ENCODE measurements at places on chromosomes 11 and 22.

- no peak for DNase-seq
Observed at GRCh38 chr11:58688789-58689503, 42.8 kb downstream of the GLYAT start.

GRCh38 chr11:75337195-75337654 lies 14.2 kb downstream of the ARRB1 start:
- no peak for DNase-seq

GRCh38 chr11:13012056-13012661 lies 3.0 kb downstream of the RASSF10 start:
- no peak for DNase-seq

DNA sequence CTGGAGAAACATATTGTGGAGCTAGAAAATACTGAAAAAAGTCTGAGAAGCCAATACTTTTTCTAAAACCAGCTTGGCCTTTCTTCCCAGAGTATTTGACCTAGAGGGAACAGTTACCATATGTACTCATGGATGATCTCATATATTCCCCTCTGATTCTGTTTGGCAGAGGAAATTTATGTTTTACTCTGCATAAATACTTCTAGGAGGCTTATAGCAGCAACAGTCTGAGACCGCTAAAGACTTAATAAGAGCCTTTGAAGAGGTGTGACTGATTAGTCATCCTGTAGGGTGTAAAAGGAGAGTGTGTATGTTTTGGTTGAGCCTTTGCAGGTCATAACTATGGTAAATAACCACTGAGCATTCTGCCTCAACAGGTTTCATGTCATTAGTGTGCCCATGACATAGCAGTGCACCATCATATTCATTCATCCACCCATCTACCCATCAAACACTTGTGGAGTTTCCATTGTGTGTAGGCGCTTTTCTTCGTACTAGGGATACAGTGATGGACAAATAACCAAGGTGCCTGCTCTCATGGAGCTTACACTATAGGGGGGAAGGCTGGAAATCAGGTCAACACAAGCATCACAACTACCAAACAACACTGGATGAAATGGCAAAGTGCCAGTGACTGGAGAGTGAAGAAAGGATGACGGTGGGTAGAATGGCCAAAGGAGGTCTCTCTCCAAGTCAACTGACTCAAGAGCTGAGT lies 44.5 kb downstream of the TRAF6 start:
- no peak for DNase-seq

DNA sequence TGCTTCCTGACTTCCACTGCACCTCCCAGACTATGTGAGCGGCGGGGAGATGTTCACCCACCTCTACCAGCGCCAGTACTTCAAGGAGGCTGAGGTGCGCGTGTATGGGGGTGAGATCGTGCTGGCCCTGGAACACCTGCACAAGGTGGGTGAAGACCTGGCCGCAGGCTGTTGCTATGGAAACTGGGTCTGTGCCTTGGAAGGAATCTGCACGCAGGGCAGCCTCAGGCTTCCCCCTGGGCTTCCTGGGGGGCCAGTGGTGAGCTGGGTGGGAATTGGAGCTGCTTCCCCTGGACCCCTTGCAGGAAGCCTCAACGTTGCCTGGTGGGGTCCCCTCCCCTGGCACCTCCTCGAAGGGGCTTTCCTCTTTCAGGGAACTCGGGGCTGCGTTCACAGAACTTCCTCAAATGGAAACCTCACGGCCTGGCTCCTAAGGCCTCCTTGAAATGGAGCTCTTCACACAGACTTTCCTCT lies 1.5 kb downstream of the RPS6KA4 start:
- DNase-seq = no peak

- no peak for DNase-seq
Observed at GRCh38 chr11:71447791-71448256, 369 bp downstream of the DHCR7 start.

- no peak for DNase-seq
Observed at GRCh38 chr11:57085611-57086010, 96.1 kb upstream of the LRRC55 start.

DNA sequence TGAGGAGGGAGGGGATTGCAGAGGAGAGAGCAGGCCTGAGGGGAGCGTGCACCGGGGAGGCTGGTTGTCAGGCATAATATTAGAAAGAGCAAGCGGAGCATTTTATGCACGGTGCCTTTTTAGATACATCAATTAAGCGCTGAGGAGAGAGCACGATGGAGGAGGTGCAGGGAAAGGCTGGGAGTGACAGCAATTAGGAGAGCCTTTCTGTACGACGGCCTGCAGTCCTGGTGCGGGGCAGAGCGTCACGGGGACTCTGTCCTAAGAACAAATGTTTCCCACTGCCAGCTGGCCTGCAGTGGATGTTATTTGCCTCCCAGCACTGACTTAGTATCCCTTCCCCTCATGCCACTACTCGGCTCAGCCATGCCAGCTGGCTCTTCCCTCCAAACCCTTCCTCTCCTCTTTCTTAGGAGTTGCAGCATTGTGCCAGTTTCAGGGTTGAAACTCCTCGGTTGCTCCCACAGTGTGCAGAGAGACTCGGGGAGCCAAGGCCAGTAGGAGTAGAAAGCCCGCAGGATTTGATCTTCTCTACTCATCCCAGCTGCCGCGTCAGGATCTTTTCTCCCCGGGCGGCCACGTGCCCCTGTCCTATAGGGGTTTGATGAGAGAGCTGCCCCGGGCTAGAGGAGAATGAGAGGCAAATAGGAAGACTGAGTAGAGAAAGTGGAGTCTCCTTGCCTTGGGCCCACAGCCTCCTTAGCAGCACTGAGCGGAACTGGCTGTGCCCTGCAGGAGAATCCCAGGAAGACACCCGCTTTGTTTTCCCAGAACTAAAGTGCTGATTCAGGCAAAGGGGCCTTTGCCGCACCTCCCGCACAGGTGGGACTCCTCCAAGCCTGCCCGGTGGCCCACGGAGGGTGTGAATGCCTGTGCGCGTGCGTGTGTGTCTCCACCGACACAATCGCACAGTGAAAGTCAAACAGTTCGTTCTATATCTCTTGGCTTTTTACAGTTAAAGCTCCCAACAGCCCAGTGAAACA lies 875.3 kb downstream of the NTM start:
- no peak for DNase-seq

DNA sequence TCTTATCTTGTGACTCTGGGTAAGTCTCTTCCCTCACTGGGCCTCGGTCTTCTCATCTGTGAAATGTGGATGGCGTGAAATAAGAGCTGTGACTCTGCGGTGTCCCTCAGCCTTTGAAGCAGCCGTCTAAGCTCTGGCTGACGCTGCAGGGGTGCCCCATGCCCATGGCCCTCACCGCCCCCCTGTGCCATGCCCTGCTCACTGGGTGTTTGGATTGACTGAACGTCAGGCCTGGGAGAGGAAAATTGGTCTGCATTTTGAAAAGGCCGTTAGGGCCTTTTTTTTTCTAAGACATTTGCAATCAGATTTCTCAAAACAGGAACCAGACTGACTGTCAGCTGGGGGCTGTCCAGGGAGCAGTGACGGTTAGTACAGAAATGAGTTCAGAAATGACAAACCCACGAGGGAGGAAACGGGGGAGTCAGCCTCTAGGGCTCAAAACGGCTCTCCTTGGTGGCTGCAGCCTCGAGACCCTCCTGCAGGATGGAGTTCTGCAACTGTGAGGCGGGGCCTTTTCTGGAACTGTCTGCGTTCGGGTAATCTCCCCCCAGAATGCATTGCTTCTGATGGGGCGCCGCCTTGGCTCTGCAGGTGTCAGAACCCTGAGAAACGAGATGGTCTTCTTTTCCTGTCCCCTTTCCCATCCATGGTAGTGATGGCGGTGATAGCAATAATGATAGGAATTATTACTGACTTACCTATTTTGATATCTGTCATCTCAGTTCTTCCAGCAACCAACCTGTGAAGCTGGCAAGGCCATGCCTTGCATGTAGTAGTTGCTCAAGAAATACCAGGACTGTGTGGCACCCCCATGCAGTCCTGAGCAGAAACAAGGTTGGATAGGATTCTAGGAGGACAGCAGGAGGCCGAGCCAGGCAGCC lies 2.0 kb downstream of the GRK2 start:
- peak; percentile 83 for DNase-seq

DNA sequence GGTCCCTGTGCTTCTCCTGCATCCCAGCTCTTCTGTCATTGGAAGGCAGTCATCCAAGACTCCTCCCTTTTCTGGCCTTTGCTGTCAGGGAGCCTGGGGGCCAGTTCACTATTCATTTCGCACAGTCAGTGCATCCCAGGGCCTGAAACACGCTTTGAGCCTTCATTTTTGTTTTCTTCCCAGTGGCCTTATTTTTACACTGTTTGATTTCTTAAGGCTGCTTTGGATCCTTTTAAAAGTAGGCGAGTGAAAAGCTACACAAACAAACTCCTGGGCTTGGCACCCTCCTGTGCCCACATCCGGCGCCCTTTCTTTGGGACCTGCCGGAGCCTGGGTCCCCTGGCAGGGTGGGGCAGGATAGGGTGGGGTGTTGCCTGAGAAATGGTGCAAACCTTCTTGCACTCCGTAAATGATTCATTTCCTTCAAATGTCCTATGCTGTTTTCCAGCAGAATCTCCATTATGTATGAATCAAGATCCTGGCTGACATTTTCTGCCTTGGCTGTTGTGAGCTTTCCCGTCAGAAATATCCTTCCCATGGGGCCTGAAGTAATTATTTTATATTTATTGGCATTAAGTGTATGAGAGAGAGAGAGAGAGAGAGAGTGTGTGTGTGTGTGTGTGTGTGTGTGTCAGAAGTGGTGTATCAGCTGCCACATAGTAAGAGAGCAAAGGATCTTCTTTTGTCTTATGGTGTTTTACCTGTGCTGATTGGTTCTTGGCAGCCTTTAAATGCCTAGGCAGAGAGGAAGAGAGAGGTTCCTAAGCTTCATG lies 45.6 kb downstream of the BCR start:
- DNase-seq = no peak

- peak; percentile 22 for DNase-seq
Observed at GRCh38 chr11:105034813-105035620, at the start of gene CASP1. CASP1 (minus strand) TSS chr11:105035144; CDS start chr11:105035113, 31 bp downstream.

- no peak for DNase-seq
Observed at GRCh38 chr11:93526641-93527583, 16.3 kb downstream of the SMCO4 start.

- no peak for DNase-seq
Observed at GRCh38 chr11:131373095-131373725, 2.8 kb downstream of the NTM start.

DNA sequence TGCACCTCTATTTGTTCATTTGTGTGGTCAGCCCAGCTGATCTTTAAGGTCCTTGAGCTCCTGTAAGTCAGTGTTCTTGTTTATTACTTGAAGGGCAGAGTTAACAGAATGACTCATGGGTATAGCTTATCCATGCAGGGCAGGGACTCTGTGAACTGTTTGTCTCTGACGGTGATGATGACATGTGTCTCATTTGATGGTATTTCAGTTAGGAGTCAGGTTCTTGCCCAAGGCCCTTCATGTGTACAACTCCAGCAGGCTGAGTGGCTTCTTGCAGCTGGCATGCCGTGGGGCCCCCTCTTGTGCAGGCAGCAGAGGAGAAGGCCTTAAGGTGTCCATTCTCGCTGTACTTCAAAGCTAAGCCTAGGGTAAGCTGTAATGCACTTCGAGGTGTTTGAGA lies 165.1 kb downstream of the DBX1 start:
- no peak for DNase-seq

- DNase-seq = no peak
Observed at GRCh38 chr11:71252770-71253730, 673 bp upstream of the SHANK2 start.

- no peak for DNase-seq
Observed at GRCh38 chr11:6828103-6828502, 17.4 kb upstream of the OR10A5 start.

GRCh38 chr11:16114431-16114830 lies 241.9 kb downstream of the SOX6 start:
- no peak for DNase-seq

DNA sequence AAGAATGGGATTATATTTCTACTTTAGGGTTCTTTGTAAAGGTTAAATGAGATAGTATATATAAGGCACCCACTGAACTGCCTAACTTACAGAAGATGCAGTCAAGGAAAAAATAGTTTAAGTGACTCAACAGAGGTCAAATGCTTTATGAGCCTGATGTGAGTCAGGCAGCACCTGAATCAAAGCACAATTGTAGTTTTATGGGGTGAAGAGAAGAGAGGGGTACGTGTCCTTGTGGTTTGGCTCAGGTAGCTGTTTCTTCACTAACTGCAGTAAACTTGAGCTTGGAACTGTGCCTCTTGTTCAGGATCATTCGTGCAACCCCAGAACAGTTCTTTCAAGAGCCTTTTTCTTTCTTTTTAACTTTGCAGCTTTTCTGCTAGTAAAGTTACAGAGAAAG lies 125.2 kb upstream of the SPON1 start:
- no peak for DNase-seq

GRCh38 chr11:14582793-14583192 lies 60.8 kb upstream of the PDE3B start:
- DNase-seq = no peak

DNA sequence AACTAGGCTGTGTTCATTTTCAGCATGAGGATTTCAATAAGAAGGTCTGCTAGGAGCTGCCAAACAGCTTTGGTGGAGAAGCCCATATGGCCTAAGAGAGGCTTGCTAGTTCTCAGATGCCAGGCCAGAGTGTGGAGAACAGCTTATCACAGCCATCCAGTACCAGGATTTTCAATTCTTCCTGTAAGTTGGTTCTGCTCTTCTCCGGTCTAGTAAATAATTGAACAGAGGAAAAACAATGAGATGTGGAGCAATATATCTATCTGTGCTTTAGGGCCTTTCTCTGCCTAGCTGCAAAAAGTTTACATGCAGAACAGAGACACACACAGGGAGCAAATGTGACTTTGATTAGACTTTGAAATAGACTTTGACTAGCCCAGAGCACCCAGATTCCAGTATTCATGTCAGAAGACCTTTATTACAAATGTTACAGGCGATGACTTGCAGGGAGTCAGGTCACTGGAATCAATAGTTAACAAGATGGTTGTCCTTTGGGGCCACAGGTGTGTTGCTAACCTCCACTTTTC lies 19.8 kb upstream of the PPP2R1B start:
- no peak for DNase-seq

DNA sequence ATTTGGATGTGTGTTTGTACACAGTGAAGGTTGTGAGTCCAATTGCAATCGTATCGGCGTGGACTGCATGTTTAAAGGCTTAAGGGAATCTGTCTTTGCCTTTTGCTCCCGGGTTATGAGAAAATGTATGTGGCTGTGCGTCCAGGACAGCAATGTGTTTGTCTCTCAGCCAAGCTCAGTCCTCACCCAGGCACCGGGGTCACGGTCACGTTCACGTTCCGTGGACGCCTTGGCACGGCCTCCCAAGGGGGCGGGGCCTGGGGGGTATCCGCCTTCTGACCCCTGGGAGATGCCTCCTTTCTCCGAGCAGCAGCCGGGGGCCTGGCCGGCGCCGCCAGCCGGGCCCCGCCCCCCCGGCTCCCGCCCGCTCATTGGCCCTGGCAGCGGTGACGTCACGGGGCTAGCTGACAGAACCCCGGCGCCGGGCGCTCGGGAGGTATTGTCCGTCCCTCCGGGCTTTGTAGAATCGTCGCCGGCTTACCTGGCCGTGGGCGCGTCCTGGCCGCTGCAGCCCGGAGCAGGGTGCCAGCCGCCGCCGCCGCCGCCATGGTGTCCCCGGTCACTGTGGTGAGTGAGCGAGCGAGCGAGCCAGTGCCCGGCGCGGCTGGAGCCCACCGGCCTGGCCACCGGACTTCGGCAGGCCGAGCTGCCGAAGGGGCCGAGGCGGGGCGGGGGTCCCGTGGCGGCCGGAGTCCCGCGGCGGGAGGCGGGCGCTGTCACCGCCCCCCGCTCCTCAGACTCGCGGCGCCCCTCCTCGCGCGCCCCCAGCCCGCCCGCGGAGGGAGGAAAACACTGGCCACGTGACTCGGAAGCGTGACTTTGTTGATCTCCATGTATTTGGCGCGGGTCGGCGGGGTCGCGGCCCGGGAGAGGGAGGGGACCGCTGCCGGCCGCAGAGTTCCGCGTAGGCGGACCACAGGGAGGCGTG lies at the start of gene TMEM86A:
TSS of gene TMEM86A (plus strand) at position 439 of the 928 bp plus-strand sequence. CDS start at position 547, 108 bp downstream.
- peak; percentile 88 for DNase-seq

GRCh38 chr11:103112364-103112763 lies 3.1 kb downstream of the DYNC2H1 start:
- DNase-seq = no peak

Measured in T-helper 2 cell treated with Interferon-gamma antibody and Interleukin-4, amounts not matched to agents 5 μg/mL and 100 μg/mL, for 36 hours (primary cell).